ENCODE measurements at places on chromosomes 2 and 18. TPM values are rescaled to one million over a fixed set of nuclear protein-coding genes. Genes with fewer than 3 reads are reported as not detected.

The NEB gene
- under 0.01 TPM for total RNA-seq

The PSMG2 gene
- 70.1 TPM for total RNA-seq

The TBR1 gene
- not detected for total RNA-seq

The RAB17 gene
- total RNA-seq: 0.81 TPM

The RFTN2 gene
- total RNA-seq: 0.72 TPM

The CRYGD gene
- not detected for total RNA-seq

The SEPTIN10 gene
- total RNA-seq: 72.3 TPM

The SIX2 gene
- total RNA-seq: 19.1 TPM

The UGT1A1 gene
- total RNA-seq: not detected

The FASTKD2 gene
- total RNA-seq: 17.9 TPM

The ACMSD gene
- total RNA-seq: not detected

The TMEM178A gene
- total RNA-seq: 5.7 TPM

The LMAN1 gene
- 196 TPM for total RNA-seq
